ENCODE measurements at places on chromosomes 1 and 21.

DNA sequence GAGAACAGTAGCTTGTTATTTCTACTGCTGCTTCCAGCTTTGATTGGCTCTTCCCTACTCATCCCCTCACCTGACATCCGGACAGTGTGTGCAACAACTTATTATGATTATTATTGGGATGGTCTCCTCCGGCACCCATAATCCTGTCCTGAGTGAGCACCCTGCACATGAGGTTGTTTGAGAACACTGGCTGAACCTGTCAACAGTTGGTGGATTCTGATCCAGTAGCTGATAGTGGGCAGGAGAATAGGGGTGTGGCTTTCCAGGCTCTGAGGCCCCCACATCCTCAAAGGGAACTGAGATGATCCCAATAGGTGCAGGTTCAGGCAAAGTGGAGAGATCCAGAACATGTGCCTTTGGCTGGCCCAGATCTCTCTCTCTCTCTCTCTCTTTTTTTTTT, 60.5 kb downstream of the RUNX1 start:
- DNase-seq, result no peak

DNA sequence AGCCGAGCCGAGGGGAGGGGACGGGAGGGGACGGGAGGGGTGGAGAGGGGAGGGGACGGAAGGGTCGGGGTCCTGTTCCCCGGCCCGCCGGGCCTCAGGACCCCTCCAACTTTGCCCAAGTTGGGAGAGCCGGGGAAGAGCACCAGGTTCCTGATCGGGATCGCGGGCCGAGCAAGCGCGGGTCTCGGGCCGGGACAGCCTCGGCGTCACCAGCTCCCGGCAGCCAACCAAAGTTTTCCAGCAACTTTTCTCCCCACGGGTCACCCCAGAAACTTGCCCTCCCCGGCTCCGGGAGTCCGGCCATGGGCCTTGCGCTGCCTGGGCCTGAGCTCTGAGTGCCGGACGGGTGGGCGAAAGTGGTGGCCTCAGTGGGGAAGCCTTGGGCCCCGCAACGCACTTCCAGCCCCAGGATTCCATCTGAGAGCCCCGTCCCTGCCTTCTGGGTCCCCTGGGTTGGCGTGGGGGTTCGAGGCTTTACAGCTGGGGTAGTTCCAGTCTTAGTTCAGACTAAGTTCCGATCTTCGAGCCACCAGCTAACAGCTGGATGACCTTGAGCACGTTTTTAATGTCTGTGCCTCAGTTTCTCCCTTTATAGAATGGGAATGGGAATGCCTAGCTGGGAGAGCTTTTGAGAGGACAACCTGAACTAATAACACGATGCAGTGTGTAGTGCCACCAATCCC, 458 bp downstream of the ZC3H12A start:
- no peak for DNase-seq

- no peak for DNase-seq
Measured at GRCh38 chr1:54610601-54611580, 12.4 kb downstream of the FAM151A start.

DNA sequence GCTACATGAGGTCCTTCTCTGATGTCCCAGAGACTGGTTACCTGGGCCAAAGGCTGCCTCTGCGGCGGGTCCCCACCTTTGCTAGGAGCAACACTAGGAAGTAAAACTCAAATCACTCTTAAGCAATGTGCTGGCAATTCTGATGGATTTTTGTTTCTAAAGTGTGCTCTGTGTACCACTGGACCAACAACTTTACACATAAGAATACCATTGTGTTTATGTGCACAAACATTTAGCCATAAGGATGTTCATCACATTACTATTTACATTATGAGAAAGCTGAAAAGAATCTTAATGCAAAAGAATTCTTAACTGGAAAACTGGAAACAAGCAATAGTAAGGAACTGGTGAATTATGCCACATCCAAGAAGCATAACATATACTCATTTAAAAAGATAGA, 38.6 kb downstream of the SSBP3 start:
- no peak for DNase-seq

- no peak for DNase-seq
Measured at GRCh38 chr1:9558271-9558945, 19.1 kb downstream of the SLC25A33 start.

- DNase-seq, result no peak
Measured at GRCh38 chr1:247212627-247213617, 41.1 kb upstream of the ZNF124 start.

- no peak for DNase-seq
Measured at GRCh38 chr1:65820983-65821382, 28.3 kb downstream of the PDE4B start.

DNA sequence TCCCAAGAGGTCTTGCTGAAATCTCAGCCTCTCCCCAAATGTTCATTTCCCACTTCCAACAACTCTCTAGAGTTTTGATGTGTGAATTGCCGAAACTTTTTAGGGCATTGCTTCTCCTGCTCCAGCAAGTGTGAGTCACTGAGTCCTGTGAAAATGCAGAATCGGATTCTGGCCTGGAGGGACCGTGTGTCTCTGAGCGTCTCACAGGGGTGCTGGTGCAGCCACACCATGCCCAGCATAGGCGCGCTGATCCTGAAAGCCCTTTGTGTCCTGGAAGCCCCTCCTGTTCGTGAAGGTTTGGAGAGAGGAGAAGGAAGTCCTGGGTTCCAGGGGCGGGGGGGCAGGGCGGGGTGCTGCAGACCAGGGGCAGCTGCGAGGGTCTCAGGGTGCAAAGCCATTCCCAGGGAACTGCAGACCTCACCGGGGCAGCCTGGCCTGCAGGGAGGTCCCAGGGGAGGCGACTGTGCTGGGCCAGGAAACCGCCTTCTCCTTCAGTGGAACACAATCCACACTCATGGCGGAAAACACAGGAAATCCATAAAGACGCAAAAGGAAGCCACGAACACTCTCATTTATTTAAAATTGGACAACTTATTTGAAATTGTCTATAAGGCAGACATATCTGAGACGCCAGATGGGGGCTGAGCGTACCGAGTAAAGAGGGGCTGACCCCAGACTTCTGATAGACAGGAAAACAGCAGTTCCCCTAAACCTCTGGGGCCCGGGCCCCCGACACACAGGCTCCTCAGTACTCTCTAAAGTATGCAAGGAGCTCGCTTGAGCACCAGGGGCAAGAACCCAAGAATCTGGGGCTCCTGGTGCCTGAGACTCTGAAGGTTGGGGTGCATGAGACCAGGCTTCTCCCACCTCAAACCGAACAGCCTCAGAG, 43.5 kb upstream of the ADARB1 start:
- no peak for DNase-seq

- no peak for DNase-seq
Measured at GRCh38 chr1:247243524-247244137, 12.2 kb upstream of the VN1R5 start.

Data from central memory CD4-positive, alpha-beta T cell (primary cell).